Effector CD4-positive, alpha-beta T cell (primary cell): ENCODE measurements at places on chromosomes 7 and 10.
A peak's percentile ranks its signal among the peaks of the same experiment; 100 is the strongest.

- peak; percentile 90 for DNase-seq
These were observed 11.2 kb downstream of the IL2RA start for GRCh38 chr10:6050801-6051445.

DNA sequence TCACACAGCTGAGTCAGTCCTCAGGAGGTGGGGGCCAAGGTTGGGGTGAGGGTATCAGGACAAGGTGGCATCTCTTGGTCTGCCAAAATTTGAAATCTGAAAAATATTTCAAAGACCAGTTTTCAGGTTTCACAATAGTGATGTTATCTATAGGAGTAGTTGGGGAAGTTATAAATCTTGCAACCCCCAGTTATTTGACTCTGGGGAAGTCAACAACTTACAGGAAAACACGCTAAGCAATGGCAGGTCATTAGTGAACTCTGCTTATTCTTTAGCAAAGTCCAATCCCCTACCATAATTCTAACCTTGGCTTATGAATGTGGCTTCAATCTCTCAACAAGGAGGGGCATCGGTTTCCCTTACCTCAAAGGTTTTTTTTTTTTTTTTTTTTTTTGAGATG, 94.9 kb downstream of the MARCHF5 start:
- DNase-seq, result no peak

DNA sequence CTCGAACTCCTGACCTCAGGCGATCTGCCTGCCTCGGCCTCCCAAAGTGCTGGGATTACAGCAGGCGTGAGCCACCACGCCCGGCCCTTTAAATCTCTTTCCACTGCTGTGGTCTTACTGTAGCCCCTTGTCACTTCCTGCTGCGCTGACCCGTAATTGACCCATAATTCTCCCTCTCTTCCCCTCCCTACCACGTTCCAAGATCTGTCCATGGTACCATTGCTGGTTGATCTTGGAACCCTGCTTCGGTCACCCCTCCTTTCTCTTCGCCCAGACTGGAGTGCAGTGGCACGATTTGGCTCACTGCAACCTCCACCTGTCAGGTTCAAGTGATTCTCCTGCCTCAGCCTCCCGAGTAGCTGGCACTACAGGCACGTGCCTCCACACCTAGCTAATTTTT, 6.5 kb downstream of the POR start:
- no peak for DNase-seq

DNA sequence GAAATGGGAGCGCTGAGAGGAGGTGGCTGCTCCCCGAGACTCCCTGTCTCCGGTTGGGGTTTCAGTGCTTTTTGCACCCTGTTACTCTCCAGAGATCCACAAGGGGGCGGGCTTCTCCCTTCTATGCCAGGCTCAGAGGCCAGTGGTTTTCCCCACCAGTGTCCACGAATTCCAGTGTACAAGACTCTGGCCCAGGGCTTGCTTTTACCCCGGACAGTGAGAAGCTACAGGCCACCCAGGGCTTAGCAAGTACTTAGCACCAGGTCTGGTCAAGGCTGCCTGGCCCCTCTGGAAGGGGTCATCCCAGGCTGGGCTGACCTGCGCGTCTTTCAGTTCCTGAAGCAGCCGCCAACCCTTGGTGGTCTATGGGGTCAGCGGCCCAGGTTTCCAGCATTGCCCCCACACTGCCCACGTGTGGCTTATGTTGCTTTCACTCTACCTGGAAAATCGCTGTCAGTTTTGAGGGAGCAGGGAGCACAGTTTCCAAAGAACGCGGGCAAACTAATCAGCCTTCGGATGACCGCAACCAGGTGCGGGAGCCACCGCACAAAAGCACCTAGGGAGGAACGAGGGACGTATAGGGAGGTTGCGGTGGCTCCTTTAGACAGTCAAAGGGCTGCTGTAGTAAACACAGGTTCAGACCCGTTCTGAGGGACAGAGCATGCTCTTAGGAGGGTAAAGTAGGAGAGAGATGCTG, 6.8 kb downstream of the CYP26A1 start:
- DNase-seq, result peak; percentile 22

- no peak for DNase-seq
These were observed 526.5 kb downstream of the PTPRN2 start for GRCh38 chr7:158061026-158061630.

- DNase-seq, result no peak
These were observed at the start of gene PLPP4 for GRCh38 chr10:120456626-120457430. PLPP4 (plus strand) TSS chr10:120457227; CDS start chr10:120457306, 79 bp downstream.

- no peak for DNase-seq
These were observed 4.1 kb downstream of the MRPL43 start for GRCh38 chr10:100982916-100983830.

DNA sequence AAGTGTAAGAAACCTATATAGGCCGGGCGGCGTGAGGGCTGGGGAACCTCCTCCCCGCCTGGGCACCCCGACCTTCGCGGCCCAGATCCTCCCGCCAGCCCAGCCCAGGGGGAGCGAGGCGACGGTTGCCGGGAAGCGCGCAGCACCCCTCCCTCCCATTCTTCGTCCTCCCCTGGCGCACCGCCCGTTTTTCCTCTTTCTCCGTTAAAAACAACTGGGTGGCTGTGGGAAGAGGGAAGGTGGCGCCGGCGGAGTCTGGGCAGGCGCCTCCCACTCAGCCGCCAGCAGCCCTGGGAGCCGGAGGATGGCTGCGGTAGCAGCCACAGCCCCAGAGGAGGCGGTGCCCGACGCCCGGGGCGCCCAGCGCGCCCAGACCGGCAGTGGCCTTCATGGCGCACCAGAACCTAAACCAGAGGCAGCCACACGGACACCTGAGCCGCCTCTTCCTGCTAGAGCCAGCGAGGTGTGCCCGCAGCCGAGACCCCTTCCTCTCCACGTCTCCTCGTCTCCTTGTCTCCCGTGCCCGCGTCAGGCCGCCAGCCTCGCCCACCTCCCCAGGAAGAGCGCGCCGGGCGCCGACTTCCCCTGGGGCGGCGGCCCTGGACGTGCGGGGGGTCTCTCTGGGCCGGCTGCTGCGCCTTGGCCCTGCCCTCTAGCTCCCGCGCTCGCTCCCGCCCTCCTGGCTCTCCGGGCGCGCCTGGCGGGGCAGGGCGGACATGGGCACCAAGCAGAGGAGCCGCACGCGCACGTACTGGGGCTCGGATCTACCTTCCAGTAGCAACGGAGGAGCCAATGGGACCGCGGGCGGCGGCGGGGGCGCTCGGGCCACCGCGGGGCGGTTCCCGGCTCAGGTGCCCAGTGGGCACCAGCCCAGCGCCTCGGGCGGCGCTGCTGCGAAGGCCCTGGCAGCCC, 32.8 kb upstream of the SFTPD start:
- no peak for DNase-seq

- DNase-seq, result no peak
These were observed 329 bp downstream of the NOLC1 start for GRCh38 chr10:102152545-102152890.

- no peak for DNase-seq
These were observed 191.3 kb upstream of the CDCA7L start for GRCh38 chr7:22137026-22137425.

DNA sequence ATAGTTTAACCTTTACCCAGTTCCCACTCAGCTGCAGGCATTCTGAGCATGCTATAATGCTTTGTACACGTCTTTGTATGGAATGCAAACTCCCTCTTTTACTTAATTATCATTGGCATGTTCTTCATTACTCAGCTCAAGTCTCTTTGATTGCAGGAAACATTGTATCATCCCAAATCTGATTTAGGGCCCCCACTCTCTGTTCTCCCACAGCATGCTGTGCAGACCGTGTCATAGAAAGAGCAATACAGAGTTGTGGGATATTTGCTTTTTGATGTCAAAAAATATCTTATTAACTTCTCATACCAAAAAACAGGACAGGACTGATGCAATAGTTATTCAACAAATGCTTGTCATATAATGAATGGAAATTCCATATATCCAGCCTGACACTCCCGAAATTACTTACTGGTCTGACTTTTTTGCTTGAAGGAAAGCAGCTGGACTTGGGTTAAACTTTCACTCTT, 1081.5 kb upstream of the C7orf33 start:
- no peak for DNase-seq

DNA sequence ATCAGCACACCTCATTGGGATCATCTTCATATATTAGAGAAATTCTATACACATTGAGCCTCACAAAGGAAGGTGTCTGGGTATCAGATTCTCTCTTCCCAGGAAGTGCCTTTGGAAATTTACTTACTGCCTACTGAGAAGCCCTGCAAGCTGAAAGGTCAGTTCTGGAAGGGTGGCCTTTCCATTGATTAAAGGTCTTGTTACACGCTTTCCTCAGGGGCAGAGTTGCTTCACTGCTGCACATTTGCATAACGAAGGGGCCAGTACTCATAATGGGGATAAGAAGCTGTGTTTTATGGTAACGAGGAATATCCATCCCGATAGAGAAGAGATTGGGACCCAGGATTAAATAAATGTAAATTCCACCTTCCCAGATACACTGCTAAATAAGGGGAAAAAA, 19.4 kb upstream of the IL15RA start:
- DNase-seq, result no peak

DNA sequence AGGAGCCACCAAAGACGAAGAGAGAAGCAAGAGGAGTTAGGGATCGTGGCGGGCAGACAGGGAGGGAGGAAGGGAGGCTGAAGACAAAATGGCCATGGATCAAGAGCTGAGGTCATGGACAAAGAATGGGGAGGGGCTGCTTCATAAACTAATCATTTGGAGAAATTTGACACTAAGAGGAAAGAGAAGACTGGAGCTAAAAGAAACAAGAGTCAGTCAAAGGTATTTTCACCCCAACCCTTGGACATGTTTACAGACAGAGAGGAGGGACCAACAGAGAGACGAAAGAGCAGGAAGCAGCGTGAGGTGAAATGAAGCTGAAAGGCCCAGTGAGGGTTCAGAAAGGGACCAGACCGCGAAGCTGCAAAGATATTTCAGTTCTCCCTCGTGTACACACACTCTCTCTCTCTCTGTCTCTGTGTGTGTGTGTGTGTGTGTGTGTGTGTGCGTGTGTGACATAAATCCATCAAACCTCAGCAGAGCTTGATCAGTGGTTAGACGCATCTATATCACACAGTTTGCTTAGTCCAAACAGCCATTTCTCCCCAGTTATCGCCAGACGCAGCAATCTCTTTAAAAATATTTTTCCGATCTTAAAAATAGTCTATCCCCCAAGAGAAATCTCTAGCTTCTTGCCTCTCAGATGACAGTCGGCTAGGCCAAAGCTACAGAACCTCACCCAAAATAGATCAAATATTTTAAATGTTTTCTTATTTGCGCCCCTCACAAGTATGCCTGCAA, 12.5 kb upstream of the CALD1 start:
- DNase-seq, result no peak

- no peak for DNase-seq
These were observed 96.5 kb upstream of the PIP4K2A start for GRCh38 chr10:22810643-22811465.

- DNase-seq, result no peak
These were observed 55.6 kb downstream of the PROSER2 start for GRCh38 chr10:11878776-11879175.

DNA sequence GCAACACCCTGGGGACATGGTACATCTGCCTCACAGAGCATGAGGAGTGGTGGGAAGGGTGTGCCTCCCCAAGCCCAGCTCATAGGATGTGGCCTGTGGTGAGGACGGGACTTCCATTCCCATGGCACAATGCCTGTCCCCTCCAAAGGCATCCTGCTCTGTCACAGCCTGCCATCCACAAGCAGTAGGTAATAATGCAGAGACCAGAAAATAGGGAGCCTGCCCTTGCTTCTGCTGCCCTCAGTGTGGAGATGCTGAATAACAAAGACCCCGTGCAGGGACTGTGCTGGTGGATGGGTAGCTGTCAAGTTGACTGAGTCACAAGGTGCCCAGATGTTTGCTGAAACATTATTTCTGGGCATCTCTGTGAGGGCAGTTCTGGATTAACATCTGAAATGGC, 199.9 kb upstream of the GRB10 start:
- DNase-seq, result no peak

GRCh38 chr10:106395041-106395749, 769.3 kb downstream of the SORCS1 start:
- no peak for DNase-seq

- no peak for DNase-seq
These were observed 82.2 kb downstream of the TSPAN12 start for GRCh38 chr7:120775755-120776154.

GRCh38 chr7:101363734-101364374, 1.2 kb downstream of the COL26A1 start:
- peak; percentile 45 for DNase-seq

- DNase-seq, result no peak
These were observed 182.2 kb downstream of the POLR1F start for GRCh38 chr7:19526639-19527038.
